Cardiac septum (tissue), 1 donor: ENCODE measurements at places on chromosomes 7 and 10.

DNA sequence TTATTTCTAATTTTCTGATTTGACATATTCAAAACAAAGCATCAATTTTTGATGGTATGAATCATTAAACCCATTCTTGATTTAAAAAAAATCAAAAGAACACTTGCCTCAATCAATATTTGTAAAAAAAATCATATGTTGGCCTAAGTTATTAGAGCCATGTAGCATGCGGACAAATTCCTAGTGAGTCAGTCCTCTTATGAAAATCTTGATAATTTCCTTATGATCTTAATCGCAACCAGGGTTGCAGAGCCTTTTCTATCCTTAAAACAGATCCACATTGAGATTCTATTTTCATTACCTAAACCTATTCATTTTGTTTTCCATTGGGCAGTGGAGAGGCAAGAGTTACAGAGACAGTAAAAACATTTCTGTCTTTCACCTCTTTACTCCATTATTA is 203.2 kb downstream of the ARL4A start:
- no peak for DNase-seq

- peak; percentile 95 for DNase-seq
Measured at GRCh38 chr10:30434273-30435072, 489 bp downstream of the MAP3K8 start.

- no peak for DNase-seq
Measured at GRCh38 chr10:132466520-132467463, 69.8 kb downstream of the PWWP2B start.

DNA sequence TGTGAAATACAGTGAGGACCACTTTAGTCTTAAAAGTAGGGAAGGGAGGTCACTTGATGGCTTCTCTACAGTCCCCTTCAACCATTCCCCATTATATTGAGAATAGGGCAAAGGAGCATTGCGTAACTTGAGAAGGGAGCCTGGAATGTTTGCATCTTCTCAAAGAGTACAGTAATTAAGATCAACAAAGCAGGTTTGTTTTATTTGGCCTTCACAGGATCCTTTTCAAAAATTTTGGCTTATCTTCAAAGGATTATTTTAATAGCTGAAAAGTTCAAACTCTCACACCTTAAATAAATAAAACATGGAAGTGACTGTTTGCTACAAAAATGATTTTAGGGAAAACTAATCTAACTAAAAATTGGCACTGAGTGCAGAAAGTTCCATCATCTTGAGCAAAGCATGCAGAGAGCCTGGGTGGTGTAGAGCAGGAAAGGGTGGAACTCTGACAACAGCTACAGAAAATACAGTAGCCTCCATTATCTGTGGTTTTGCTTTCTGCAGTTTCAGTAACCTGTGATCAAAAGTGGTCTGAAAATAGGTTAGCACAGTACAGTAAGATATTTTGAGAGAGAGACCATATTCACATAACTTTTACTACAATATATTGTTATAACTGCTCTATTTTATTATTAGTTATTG is 214.0 kb downstream of the MDFIC start:
- no peak for DNase-seq

GRCh38 chr10:116521424-116522290 is 24.1 kb upstream of the PNLIP start:
- no peak for DNase-seq

- no peak for DNase-seq
Measured at GRCh38 chr10:84743483-84743882, 415.1 kb downstream of the CCSER2 start.

- no peak for DNase-seq
Measured at GRCh38 chr7:55502858-55503440, 69.4 kb downstream of the VOPP1 start.

DNA sequence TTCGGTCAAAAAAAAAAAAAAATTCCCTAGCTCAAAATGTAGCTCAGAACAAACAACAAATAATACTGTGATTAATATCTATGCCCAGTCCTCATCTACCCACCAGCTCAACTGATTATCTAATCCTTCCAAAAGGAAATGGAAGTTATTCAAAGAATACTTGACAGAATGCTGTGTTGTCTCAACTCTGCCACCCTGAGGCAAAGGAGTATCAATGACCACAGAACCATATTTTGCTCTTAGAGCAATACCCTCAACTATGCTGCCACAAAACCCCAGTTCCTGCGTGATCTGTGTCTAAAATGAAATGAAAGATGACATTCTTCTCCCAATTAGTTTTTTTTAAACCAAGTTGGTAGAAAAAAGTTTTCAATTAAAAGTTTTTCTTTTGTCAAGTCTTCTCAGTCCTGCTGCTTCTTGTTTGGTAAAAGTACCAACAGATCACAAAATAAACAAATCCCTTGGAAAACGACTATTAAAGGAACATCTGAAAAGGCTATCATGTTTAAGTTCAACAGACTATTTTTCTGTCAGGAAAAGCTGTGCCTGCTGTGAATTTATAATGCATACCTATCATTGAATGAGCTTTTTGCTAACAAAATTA is 21.6 kb downstream of the RBM28 start:
- DNase-seq = no peak

- DNase-seq = no peak
Measured at GRCh38 chr7:44100458-44101302, 3.5 kb upstream of the AEBP1 start.

DNA sequence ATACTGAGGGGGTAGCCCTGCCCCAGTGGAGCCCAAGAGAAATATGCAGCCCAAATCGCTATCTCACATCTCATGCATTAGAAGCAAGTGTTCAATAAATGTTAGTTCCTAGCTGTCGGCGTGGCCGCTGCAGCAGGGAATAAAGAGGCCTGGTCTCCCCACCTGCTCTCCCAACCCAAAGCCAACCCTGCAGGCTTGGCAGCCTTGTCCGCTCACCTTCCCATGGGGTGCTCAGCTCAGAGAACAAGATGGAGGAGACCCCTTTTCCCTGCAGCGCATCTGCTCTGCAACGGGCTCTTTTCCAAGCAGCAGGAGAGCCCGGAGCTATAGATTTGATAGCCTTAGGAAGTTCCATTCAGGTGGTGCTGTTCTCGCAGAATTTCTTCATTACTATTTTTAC is 12.0 kb upstream of the DOCK1 start:
- DNase-seq = no peak

DNA sequence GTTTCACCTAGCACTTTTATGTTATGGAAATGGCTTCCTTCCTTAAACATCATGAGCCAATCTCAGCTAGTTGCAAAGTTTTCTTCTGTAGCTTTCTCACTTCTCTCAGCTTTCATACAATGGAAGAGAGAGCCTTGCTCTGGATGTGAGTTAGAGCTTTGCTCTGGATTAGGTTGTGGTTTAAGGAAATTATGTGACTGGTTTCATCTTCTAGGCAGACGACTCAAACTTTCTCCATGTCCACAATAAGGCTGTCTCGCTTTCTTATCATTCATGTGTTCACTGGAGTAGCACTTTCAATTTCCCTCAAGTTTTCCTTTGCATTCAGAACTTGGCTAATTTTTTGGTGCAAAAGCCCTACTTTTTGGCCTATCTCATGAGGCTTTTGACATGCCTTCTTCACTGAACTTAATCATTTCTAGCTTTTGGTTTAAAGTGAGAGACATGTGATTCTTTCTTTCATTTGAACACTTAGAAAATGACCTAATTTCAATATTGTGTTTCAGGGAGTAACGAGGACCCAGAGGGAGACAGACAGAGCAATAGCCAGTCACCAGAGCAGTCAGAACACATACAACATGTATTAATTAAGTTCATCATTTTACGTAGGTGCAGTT is 49.8 kb downstream of the CNOT4 start:
- no peak for DNase-seq

GRCh38 chr7:44634187-44634838 is 27.9 kb downstream of the OGDH start:
- no peak for DNase-seq

DNA sequence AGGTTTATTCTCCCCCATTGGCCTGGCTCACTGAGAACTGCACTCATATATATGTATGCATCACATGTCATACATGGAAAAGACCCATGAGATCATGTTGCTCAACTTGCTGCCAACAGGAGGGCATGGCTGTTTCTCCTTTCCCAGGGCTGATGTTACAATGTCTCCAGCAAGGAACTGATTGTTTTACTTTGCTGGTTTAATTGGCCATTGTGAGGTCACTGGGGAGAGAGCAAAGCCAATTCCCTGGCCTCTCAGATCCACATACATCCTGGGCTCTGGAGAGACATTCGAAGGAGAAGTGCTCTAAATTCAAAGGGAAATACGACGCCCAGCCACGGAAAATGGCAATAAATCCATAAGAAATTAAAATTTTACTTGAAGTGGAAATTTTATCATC is 287.8 kb downstream of the WDR11 start:
- no peak for DNase-seq

DNA sequence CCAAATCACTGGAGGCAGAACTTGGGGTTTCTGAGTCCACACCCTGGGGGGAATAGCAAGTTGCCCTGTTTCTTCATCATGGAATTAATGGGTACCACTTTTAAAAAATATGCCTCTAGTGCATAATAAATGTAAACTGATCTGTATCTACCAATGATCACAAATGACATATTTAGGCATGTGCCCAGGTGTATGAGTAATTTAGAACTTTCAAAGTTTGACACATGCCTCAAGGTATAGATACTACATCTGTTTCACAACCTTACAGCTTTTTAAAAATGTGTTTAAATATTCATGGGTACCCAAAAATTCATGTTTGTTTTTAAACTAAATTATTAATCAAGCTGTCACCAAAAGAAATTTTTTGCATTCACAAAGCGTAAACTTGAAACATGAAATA is 226.0 kb downstream of the KIAA1217 start:
- no peak for DNase-seq

DNA sequence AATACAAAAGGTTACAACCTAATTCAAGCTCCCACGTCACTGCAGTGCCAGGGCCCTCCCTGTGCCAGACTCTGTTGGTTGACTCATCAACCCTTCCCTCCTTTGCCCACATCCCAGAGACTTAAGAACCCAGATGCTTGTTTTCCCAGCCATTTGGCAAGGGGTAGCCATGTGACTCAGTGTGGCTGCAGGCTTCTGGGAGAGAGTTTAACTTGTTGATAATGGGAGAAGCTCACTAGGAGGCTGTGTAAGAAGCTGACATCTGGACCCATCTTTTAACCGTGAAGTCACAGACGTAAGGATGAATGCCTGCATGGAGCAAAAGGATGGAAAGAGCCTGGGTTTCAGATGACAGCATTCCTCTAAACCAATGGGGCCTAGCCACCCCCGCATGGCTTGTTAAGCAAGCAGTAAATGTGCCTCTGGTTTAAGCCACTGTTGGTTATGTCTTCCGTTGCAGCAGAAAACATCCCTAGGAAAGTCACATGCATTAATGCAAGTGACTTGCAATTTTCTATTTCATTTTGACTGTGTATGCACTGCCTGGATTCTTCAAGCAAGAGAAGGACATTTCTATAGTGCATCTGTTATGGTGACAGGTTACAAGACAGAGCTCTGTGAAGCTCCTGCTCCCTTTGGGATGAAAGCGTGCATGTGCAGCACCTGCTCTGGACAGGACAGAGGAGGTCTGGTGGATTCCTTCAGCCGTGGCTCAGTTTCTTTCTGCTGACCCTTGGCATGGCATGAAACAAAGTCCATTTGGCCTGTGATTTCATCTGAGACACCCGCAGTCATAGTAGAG is 57.5 kb upstream of the CREB5 start:
- DNase-seq = no peak

GRCh38 chr10:3033925-3034324 is 33.4 kb upstream of the PFKP start:
- DNase-seq = no peak

- DNase-seq = no peak
Measured at GRCh38 chr7:139776486-139777132, 1.2 kb downstream of the HIPK2 start.

DNA sequence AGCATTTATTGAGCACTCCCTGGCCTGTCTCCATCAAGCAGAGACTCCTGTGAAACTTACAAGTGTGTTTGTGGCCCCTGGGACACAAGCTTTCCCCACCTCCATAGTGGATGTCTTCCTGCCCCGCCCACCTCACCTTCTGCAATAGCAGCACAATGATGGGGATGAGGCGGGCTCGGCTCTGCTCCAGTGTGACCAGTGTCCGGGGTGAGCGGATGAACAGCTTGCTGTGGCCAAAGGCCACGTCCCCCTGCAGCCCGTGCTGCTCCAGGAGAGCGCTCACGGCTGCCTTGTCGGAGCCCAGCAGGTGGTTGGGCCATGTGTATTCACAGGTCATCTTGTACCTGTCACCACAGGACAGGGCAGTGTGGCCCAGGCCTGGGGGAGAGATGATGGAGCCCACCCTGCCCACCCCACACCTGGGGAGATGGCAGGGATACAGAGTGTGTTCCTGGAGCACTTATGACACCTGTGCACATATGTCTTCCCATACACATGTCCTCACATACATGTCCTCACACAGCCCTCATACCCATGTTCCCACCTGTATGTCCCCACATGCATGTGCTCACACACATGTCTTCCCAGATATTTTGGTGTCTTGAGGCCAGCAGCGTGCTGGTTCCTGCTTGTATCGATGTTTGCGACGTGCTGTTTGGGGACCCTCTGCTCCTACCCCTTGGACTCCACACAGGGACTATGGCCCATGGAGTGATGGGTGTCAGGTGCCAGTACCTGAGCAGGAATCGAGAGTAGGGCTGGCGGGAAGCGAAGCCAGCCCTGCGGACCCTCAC is 12.7 kb downstream of the MYO1G start:
- DNase-seq = peak; percentile 51

DNA sequence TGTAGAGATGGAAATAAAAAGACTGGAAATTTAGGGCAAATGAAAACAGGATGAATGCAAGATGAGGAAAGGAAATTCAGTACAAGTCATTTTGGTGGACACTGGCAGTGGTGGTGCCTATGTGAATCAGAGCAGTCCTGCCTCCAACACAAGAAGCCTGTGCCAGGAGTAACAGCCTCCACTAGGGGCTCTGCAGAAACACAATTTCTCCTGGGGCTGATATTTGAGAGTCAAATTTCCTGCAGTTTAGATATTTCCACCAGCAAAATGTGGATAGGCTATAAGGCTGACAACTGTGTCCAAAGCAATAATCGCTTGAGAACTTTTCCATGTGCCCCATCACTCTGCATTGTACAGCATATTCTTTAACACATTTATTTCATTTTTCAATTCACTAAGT is 4.7 kb upstream of the PLXDC2 start:
- no peak for DNase-seq

- DNase-seq = no peak
Measured at GRCh38 chr10:126569513-126570244, 100.8 kb downstream of the C10orf90 start.

DNA sequence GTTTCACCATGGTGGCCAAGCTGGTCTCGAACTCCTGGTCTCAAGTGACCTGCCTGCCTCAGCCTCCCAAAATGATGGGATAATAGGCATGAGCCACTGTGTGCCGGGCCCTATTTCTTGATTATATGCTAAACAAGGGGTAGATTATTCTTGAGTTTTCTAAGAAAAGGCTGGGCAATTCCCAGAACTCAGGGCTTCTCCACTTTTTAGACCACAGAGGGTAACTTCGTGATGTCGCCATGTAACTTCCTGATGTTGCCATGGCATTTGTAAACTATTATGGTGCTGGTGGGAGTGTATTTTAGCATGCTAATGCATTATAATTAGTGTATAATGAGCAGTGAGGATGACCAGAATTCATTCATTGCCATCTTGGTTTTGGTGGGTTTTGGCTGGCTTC is 35.8 kb downstream of the OTUD1 start:
- no peak for DNase-seq

- no peak for DNase-seq
Measured at GRCh38 chr10:77727481-77727880, 89.9 kb upstream of the KCNMA1 start.
